ENCODE measurements at places on chromosomes 5 and 9. TPM values are rescaled to one million over a fixed set of nuclear protein-coding genes. Genes with fewer than 3 reads are reported as not detected.

- DNase-seq = no peak
These were observed 59.9 kb downstream of the TLE1 start for GRCh38 chr9:81629440-81629839.

DNA sequence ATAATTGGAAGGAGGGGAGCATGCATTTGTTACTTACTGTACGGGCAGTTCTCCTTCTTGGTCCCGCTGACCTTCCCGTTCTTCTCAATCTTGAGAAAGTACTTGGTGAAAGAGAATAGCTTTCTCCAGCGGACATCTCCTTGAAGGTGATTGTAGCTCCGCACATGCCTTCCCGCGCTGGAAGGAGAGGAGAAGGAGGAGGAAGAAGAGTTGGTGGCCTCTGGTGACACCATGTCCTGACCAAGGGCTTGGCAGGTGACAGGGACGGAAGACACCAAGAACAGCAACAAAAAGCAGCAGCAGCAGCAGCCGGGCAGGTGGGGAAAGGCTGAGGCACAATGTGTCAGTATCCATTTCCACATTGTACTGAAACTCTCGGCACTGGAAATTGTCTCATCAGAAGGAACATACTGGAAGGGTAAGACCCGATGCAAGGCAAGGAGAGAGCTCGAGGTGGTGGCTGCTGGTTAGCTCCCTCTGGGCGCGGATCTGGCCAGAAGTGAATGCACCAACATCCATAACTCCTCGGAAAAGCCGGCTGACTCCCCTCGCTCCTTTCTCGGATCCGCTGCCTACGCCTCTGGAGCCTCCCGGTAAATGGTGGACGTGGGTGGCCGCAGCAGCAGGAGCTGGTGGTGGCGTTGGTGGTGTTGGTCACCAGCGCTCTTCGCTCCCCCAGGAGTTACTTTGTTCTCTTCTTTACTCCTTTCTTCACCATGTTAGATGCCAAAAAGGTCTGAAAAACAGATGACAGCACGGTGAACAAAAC is 715 bp downstream of the FGF10 start:
- no peak for DNase-seq

- no peak for DNase-seq
These were observed 236.0 kb downstream of the CD180 start for GRCh38 chr5:66960369-66961137.

GRCh38 chr5:111829701-111830100 is 72.7 kb upstream of the NREP start:
- no peak for DNase-seq

GRCh38 chr5:148844433-148845280 is 18.2 kb downstream of the ADRB2 start:
- no peak for DNase-seq

DNA sequence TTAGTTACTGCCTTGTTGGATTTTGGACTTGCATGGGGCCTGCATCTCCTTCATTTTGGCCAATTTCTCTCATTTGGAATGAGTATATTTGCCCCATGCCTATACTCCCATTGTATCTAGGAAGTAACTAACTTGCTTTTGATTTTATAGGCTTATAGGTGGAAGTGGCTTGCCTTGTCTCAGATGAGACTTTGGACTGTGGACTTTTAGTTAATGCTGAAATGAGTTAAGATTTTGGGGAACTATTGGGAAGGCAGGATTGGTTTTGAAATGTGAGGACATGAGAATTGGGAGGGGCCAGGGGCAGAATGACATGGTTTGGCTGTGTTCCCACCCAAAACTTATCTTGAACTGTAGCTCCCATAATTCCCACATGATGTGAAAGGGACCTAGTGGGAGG is 42.5 kb upstream of the SMARCA2 start:
- no peak for DNase-seq

DNA sequence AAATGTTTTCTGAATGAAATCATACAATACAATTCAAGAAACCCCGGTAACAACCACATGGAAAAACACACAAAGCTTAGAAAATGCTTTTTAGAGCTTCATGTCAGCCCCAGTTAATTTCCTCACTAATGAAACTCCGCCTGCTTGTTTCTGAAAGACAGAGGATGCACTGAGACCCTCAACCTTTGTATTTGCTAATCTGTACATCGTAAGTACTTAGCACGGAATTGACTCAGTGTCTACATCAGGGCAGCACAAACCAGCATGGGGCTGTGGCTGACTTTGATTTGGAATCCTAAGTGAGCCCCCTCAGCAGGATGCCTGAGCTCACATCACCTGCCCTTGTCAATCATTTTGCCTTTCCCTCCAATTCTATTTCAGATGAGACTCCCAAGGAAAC is 499.1 kb upstream of the MPDZ start:
- no peak for DNase-seq

GRCh38 chr9:87620731-87621322 is 105.1 kb upstream of the CTSL start:
- DNase-seq = no peak

DNA sequence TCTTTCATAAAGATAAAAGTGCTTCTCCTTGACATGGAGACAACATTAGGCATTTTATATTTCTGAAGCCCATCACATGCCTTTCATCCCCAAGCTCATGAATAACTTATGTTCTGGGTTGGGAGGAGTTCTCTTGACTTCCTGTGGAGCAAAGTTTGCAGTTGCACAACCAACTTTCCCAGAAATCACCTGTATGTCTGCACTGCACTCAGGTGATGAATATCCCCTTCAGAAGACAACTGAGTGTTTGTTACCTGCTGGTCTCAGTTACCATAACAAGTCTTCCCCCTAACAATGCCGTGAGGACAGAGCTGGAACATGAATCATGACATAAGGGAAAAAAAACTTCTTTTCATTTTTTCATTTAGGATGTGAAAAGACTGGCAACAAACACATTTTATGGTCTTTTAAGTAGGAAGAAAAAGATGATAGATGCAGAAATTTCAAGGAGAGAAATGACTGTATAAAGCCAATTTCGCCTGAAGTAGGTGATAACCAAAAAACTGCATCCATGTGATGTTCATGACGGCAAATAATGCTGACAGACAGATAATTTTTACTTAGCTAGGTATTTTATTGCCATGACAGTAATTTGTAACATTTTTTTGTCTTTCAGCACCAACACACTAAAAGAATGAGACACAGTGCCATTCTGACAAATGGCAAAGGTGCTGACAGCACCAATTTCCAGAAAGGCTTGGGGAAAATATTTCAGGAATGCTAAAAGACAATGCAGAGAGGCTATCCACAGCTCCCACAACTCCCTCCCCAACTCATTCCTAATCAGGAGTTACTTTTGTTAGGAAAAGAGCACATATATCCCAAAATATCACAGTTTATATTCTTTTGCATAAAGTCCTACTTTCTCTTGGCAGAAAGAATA is 656.3 kb downstream of the PRELID2 start:
- no peak for DNase-seq

- no peak for DNase-seq
These were observed 292.0 kb upstream of the DMRT1 start for GRCh38 chr9:549455-549997.

DNA sequence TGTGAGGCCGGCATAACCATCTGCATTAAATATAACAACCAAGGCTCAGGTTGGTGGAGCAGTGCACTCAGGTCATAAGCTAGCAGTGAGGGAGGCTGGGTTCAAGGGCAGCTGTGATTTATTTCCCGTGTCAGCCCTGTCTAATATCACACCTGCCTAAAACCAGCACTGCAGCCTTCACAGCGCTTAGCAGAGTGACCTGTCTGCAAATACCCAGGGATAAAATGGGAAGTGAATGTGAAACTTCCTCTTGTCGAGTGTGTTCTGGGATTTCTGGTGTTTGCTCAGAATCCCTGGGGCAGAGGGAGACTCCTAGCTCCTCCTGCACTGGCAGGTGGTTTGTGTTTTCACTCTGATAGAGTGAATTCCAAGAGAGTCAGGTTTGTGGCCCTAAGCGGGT is 57.5 kb downstream of the ZNF510 start:
- DNase-seq = no peak

DNA sequence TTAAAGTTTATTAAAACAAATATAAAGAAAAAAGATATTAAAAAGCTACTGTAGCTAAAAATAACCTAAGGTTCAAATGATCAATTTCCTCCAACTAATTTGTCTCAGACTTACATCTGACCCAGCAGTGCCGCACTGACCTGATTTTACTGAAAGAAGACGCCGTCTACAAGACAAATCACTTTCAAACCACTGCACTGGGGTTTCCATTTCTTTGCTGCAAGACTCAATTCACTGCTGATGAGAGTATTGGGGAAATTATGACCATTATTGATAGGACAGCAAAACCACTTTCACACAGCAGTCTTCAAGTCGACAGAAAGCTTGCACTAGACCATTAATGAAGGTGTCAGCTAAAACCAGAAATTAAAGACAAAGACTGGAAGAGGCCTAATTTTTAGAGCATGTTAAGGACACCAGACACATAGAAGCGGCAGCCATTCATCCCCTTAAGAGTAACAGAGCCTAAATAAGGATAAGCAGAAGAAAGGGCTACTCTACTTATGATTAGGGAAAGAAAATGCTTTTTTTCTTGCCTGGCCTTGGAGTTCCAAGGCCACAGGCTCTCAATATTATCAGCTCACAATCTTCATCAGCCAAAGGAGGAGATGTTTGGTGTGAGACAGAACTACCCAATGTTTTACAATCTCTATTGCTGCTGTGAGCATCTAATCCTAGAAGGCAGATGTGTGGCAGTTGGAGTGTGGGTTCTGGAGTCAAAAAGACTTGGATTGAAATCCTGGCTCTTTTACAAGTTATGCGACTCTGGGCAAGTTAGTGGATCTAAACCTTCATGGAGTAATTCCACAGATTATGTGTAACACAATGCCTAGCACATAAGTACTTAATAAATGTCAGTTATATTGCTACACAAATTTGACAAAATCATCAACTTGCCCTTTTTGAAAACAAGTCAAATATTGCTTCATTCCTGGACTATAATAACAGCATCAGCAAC is 190.7 kb downstream of the MAPKAP1 start:
- no peak for DNase-seq

GRCh38 chr5:160441311-160441781 is 19.7 kb downstream of the PTTG1 start:
- DNase-seq = no peak

DNA sequence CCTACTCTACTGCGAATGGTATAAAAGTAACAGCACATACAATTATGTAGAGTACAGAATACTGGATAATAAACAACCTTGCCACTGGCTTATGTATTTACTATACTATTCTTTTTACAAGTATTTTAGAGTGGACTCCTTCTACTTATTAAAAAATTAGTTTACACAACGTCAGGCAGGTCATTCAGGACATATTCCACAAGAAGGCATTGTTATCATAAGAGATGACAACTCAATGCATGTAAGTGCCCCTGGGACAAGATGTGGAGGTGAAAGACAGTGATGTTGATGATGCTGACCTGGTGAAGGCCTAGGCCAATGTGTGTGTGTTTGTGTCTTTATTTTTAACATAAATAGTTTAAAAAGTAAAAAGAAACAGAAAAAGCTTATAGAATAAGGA is 421.7 kb downstream of the CDH12 start:
- DNase-seq = no peak

- DNase-seq = no peak
These were observed 4.2 kb downstream of the NEK6 start for GRCh38 chr9:124261736-124262648.

DNA sequence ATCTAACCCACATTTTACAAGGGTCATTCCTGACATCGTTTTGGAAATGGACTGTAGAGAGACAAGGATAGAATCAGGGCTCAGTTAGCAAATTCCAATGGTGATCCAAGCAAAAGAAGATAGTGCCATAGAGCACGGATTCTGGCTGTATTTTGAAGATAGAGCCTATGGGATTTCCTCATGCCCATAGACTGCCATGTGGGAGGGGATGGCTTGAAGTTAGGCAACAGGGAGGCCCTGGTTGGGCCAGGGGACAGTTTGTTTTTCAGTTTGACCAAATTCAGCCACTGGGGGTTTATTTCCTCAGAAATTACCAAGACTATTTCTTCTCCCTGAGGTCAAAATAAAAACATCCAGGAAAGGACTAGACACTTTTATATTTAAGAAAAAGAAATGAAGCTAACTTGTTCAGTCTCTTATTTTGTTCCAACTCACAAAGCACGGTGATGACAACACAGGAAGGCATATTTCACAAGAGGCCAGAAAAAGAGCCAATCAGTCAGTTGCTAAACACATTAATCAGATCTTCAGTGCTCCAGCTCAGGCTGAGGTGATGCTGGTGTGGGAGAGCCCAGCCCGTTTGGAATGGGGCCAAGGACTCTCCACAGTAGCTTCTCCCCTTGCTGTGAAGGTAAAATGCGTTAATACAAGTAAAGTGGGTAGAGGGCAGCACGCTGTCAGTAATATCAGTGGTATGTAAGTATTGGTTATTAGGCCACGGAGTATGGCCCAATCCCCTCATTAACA is 4.4 kb upstream of the DCTN4 start:
- DNase-seq = no peak

DNA sequence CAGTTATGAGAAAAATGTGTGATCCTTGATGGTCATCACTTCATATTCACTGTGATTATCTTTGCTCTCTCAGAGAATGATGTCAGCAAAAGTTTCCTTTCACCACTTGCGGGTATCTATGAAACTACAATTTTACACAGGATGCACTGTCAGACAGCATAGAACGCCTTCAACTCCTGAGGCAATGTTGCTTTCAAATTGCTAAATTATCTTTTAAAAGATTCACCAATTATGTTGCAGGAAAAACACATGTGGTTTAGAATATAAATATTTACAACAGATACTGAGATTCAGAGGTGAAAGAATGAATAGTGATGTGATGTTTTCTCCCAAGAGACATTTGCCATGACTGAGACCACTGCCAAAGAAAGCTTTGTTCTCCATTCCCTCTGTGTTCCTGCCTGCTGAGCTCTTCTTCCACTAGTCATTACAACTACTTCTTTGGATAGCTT is 879.8 kb upstream of the DMAC1 start:
- no peak for DNase-seq

Gene NEUROG1
- total RNA-seq = not detected

Gene HMCN2
- total RNA-seq = 0.53 TPM

Gene GMCL2
- not detected for total RNA-seq

Gene GRIN1
- total RNA-seq = 1.9 TPM

Gene CHMP5
- 52.5 TPM for total RNA-seq

Gene PDLIM4
- not detected for total RNA-seq

Gene HSPA4
- total RNA-seq = 237 TPM
